ENCODE measurements at places on chromosomes 4 and X.

DNA sequence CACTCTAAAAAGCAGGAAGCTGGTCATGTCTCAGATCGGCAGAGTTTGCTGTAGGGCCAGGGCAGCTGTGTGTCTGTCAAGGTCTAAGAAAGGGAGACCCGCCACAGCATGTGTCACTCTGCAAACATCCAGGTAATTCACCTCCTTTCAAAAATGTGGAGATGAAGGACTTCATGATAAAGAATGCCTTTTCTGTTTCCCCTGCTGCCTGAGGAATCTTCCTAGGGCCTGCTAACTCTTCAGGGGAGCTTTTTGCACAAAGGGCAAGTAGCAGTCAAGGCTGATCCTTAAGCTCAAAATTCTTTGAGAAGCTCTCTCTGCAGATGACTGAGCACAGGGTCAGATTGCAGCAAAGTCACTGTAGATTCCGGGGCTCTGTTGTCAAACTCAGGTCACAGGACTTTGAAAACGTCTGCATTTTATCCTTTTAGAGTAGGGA, 21.1 kb downstream of the RASL11B start:
- no peak for DNase-seq

GRCh38 chrX:53284684-53285447, 3.5 kb upstream of the IQSEC2 start:
- no peak for DNase-seq

DNA sequence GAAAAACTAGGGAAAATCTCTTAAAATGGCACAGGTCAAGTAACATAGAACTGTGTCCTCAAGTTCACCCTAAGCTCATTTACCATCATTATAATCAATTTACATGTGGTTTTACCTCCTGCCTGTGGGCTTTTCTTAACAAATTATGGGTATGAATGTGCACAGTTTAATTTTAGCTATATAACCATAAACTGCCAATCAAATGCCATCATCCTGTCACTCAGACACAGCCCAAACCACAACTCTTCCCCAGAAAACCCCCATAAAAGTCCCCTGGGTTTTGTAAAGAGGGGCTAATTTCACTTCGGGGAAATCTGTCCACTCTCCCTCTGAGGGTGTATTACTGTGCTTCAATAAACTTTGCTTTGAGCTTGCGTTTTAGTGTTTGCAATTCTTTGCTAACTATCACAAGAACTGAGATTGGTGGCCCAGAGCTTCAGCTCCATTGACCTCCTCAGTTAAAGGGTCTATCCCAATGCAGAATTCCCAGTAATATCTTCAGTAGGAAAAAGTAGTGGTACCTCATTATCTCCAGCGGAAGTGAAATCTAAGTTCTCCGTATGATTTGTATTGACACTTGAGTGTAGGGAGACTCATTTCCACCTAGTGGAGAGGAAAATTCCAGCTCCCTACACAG, 394.6 kb downstream of the SPOCK3 start:
- no peak for DNase-seq

GRCh38 chr4:26804925-26805324, 55.7 kb upstream of the STIM2 start:
- DNase-seq, result no peak

DNA sequence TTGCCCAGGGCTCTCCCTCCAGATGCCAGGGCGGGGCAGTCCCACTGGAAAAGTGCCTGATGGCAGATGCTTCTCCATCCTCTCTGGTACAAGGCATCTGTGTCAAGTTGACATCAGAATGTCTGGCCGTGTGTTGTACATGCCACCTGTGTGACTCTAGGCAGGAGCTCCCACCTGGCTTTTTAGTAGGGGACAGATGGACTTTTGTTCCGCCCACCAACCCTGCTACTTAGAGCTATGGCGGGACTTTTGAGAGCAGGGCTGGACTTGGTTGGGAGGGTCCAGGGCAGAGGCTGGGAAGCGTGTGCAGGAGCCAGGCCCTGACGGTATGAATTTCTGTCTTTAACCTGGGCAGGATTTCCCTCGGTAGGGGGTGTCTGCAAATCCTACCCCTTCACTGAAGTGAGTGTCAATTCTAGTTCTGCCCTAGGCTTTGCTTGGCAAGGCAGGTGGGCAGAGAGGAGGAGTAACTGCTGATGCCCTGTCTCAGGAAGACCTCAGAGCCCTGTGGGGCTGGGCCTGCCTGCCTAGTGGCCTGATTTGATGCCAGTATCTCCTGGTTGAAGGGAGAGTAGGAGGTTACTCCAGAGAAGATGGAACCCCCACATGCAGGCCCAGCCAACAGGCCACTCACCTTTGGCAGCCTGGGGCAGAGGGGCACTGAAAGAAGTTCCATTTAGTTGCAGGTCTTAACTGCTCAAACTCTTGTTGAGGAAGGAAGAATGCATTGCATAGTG, 99.1 kb downstream of the PJA1 start:
- DNase-seq, result no peak

Measured in stimulated activated CD8-positive, alpha-beta memory T cell treated with anti-CD3 and anti-CD28 coated beads, Interleukin-4, amount 100 ng/mL, for 1 hour (primary cell).